ENCODE measurements at places on chromosomes 3 and 15.

GRCh38 chr15:64906402-64906801 lies 5.3 kb upstream of the ANKDD1A start:
- no peak for DNase-seq

- no peak for DNase-seq
Measured at GRCh38 chr15:96416934-96417759, 86.6 kb downstream of the NR2F2 start.

- no peak for DNase-seq
Measured at GRCh38 chr15:85642065-85642692, 152.5 kb downstream of the KLHL25 start.

GRCh38 chr3:140910860-140911259 lies 30.8 kb upstream of the SLC25A36 start:
- no peak for DNase-seq

- DNase-seq: no peak
Measured at GRCh38 chr3:61821823-61822251, 260.5 kb downstream of the PTPRG start.

DNA sequence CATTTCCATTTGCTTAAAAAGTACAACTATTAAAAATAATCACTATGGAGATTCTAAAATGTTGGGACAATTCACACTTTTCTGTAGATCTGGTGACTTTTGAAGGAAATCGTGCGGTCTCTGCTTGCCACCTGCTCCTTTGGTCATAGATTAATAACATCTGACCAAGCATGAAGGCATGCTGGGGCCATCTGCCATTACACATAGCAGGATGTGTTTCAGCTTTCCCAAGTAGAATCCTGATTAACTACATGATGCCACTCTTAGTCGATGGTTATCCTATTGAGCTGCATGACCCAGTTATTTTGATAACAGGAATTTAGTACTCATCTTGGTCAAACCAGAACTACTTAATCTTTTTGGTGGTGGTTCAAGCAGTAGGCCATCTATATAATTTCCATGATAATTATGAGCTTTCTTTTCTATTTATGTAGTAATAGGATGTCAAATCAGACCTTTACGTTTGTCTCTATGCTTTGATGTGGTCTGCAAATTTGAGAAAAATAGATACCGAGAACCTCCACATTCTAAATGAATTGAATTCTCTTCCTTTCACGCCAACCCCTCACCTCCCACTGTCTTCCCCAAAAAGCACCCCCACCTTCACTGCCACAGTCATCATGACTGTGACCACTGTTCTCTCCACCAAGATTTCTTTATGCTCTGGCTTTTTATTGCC lies 158.1 kb downstream of the DIPK2A start:
- DNase-seq: no peak

DNA sequence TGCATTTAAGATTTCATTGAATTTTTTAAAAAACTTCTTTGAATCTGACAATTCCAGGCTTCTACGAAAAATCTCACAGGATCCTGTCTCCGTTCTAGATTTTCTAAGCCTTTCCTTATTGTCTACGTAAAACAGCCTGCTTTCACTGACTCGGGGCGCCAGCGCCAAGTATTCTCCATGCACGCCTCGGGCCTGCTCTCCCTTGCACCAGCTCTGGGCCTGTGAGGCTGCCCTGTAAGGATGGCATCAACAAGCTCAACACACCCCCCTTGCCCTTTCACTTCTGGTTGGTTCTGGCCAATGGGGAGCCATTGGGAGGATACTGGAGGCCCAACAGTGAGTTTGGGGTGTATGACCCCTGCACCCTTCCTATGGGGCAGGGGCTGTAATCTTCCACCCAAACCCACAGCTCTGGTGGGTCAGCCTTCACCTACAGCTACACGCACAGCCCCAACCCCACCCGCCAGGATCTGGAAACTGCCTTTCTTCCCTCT lies 47.8 kb downstream of the SLC41A3 start:
- no peak for DNase-seq

DNA sequence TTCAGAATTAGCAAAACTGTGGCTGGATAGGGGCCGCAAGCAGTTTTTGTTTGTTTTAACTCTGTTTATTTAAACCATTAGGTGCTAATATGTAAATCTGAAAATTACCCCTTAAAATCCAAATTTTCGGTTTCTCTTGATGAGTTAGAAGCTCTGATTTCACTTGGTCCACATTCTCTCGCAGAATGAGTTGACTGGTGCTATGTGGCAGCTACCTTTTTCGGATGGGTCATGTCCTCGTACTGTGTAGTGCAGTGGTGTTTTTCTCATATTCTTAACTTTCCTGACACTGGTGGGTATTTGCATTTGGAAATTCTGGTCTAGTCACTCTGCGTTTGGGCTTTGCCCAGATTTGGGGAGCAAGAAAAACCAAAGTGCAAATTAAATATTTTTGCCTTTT lies 87.1 kb downstream of the DIPK2A start:
- DNase-seq: no peak

DNA sequence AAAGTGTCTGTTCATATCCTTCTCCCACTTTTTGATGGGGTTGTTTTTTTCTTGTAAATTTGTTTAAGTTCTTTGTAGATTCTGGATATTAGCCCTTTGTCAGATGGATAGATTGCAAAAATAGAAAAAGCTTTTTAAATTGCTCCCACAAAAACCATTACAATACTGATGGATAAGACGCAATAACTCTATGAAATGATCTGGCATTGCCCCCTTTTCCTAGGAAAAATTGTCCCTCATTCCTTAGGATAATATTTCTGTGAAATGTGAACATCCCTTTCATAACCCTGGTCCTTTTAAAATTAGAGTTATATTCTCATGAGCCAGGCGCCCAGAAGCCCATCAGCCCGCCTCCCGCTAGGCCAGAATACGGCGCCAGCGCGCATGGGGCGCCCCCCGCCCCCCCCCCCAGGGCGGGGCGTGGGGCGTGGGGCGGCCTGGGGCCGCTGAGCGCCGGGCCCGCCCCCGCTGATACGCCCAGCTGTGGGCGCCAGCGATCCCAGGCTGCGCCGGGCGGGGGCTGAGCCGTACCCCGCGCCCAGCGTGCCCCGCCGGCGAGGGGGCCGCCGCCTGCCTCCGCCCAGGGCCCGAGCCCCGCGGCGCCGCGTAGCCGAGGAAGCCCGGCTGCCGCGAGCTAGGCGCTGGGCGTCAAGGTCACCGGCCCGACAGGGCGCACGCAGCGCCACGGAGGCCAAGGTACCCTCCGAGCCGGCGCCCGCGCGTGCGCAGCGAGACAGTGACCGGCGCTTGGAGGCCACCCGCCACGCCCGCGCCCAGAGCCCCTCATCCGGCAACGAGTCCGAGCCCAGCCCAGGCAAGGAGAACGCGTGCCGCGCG lies 11.1 kb upstream of the ROPN1B start:
- no peak for DNase-seq

DNA sequence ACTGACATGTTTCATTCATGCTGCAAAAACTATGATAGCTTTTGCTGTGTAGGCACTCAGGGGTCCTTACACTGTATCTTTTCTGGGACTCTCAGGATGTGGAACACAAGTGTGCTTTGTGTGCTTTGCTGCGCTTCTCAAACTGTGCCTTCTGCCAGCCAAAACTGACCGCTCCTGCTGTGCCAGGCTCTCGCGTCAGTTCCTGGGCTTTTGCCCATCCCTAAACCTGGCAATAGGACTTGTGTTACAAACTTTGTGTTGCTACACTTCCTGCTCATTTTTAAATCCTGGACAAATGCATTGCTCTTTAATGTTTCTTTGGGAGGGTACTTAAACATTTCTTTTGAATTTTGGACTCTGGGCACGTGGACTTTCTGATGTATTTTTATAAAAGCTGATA lies 60.3 kb downstream of the DIPK2A start:
- no peak for DNase-seq

DNA sequence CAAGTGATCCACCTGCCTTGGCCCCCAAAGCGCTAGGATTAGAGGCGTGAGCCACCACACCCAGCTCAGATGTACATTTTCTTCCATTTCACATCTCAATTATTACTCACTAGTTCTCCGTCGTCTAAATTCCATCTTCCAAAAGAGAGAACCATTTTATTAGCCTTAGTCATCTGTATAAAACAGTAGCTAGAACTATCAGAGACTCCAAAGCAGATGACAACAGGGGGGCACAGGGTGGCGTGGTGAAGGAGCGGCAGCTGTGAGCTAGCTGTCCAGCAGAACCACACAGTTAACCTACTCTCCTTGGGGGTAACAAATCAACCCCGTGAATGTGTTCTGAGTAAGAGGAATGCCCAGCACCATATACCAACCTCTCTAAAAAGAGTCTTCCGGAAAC lies 7.1 kb downstream of the SLC25A20 start:
- no peak for DNase-seq

DNA sequence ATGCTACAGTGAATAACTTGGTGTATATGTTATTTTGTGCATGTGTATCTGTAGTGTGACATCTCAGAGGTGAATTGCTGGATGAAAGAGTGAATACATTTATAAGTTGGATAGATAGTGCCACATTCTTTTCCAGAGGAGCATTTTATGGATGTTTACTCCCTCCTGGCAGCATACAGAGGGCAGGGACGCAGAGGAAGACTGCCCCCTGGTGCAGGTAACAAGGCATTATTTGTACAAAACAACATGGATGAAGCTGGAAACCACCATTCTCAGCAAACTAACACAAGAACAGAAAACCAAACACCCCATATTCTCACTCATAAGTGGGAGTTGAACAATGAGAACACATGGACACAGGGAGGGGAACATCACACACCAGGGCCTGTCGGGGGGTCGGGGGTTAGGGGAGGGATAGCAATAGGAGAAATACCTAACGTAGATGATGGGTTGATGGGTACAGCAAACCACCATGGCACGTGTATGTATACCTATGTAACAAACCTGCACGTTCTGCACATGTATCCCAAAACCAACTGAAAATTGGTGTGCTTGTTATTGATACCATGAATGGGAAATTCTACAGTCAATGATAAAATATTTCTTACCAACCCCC lies 57.9 kb upstream of the CTXND1 start:
- no peak for DNase-seq

- DNase-seq: no peak
Measured at GRCh38 chr3:116388867-116389385, 56.4 kb downstream of the LSAMP start.

DNA sequence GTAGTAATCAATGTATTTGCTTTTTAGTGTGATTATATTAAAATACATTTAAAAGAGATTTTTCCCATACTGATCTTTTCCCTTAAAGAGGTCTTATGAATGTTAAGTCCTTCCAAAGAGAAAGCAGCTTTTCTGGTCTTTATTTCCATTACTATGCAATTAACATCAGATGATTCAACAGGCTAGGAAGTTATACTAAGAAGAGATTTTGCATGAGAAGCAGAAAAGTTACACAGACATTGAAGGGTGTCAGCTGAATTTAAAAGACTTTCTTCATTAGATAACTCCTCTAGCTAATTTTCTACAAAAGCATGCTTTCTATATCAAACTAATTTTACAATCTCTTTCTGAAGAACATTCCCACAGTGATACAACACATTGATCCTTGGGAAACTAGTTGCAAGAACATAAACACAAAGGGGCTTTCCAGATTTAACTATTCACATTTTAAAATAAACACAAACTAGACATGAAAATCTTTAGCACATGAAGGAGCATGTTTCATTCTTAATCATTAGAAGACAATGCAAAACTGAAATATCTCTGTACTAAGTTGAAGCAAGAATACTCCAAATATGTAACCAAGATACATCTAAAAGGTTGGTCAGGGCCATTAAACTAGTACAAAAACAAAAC lies 965.8 kb downstream of the ROBO1 start:
- DNase-seq: no peak

- DNase-seq: no peak
Measured at GRCh38 chr15:83065431-83065830, 1.6 kb downstream of the BTBD1 start.

DNA sequence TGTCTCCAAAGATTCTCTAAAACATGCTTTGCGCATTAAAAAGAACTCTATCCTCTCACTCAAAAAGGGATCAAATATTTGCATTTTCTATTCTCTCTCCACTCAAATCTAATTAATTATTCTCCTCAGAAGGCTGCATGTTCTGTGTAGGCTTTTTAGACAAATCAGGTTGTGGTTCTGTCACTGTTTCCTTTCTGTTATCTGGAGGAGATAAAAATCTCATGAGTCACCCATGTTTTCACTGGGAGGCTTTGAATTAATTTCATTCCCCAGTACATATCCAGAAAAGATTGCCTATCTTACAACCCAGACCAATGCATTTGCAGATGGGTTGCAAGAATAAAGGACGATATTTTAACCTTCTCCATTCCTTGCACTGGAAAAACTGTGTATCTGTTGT lies 446.5 kb downstream of the GRM7 start:
- DNase-seq: no peak

- DNase-seq: no peak
Measured at GRCh38 chr15:90836296-90836871, 32.0 kb upstream of the FURIN start.

DNA sequence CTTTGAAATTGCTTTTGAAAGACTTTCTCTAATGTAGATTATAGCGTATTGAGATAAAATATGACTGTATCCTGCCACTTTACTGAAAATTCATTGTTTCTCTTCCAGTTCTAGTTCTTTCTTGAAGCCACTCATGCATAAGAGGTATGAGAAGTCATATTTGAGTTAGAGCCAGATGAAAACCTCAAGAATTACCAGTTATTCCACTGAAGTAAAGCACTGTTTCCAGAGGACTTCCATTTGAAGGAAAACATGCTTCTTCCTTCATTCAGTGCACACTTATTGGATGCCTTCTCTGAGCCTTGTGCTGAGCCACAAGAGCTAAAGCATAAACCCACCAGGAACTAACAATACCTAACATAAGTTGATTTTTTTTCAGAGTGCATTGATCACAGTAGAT lies 513.4 kb downstream of the ZNF385D start:
- DNase-seq: no peak

Data from stimulated activated CD4-positive, alpha-beta T cell treated with anti-CD3 and anti-CD28 coated beads, Interleukin-15, amount 100 ng/mL, for 48 hours (primary cell).